Naive thymus-derived CD8-positive, alpha-beta T cell (primary cell): ENCODE measurements at places on chromosomes 5 and 9.

- no peak overlapping the region for H3K27ac ChIP-seq
- H3K4me3 ChIP-seq, result no peak overlapping the region
- no peak for DNase-seq
- H3K27me3 ChIP-seq, result peaks cover 15% of the 10 kb centered on the region
- no peaks in the 10 kb centered on the region for H3K4me1 ChIP-seq
Observed at GRCh38 chr5:97097326-97098230, 44.8 kb downstream of the LIX1 start.

DNA sequence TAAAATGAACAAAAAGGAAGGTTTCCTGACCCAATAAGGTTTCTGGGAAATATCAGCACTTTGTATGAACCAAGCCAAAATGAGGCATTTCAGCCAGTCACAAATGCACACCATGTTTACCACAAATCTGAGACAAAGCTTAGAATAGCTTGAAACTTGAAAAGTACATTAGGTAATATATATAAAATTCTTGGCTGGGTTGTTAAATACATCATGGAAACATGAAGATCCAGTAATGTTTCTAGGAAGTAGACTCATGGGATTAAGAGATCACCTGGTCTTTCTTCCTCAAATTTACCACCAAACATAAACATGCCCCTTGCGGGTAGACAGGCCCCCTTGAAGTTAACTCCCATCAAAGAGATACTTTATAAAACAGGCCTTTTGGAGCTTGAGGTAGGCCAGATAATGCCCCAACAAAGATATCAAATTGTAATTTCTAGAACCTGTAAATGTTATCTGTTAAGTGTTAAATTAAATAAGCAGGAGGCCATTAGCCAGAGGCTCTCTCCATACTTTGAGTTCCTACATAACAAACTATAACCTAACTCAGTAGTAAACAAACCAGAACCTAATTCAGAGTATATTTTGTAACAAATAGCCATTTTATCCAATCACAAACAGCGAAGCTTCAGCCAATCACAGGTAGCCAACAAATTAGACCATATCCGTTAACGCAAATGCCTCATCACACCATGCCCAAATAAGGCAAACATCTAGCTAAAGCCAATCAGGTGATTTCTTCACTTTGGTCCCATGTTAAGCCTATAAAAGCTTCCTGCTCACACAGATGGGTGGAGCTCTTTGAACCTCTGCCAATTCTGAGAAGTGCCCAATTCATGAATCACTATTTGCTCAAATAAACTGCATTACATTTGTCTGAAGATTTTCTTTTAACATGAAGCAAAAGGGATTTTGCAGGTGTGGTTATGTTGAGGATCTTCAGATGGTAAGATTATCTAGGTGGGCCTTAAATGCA, 127.9 kb upstream of the TARS1 start:
- no peaks in the 10 kb centered on the region for H3K4me1 ChIP-seq
- H3K27ac ChIP-seq, result no peak overlapping the region
- no peak for DNase-seq
- H3K27me3 ChIP-seq, result peaks cover 3% of the 10 kb centered on the region
- no peaks in the 10 kb centered on the region for H3K36me3 ChIP-seq

DNA sequence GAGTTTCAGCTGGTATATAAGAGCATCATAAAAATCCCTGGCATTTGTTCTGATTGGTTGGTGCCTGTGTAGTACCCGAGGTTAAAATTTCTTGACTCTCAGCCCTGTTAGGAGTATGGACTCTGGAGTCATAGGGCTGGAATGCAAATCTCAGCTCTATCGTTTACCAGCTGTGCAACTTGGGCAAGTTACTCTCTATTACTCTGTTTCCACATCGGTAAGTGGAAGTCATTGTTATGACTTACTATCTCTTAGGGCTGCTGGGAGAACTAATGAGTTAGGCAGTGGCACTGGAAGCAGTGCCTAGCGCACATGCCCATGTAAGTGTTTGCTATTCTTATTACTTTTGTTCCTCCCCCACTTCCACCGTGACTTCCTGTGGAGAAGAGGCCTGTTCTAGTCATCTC, 141.6 kb downstream of the BOD1 start:
- no peak for DNase-seq
- no peaks in the 10 kb centered on the region for H3K4me1 ChIP-seq
- peaks cover 3% of the 10 kb centered on the region for H3K27me3 ChIP-seq
- no peaks in the 10 kb centered on the region for H3K36me3 ChIP-seq

- no peak for DNase-seq
- H3K27ac ChIP-seq, result no peak overlapping the region
- peaks cover 2% of the 10 kb centered on the region for H3K4me1 ChIP-seq
- peaks cover 5% of the 10 kb centered on the region for H3K36me3 ChIP-seq
Observed at GRCh38 chr9:131485728-131486422, 16.8 kb upstream of the POMT1 start.

DNA sequence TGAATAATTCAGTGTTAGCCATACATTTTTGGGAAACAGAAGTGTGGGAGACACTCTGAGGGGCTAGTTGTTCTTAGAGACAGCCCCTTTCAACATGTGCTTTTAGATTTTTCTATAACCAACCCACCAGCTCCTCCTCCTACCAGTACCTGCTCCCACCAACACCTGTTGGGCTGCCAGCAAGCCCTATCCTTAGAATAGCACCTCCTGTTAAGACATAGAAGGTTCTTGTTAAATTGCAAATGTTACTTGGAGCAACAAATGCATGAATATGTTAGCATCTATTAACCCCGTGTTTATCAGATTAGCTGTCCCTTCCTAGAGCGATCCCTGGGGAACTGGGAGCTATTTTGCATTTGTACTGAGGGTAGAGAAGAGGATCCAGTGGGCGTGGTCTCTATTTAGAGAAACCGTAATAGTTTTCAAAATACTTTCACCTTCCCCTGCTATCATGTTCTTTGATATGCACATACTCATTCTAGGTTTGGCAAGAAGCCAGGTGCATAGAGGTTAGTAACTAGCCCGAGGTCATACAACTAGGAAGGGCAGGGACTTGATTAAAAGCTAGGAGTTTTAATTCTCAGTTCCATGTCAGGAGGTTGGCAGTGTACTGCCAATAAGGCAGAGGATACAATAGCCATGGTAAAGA, 334.4 kb downstream of the KCTD16 start:
- no peak overlapping the region for H3K27ac ChIP-seq
- DNase-seq, result no peak
- H3K4me1 ChIP-seq, result no peaks in the 10 kb centered on the region
- H3K36me3 ChIP-seq, result no peaks in the 10 kb centered on the region
- H3K27me3 ChIP-seq, result no peaks in the 10 kb centered on the region

DNA sequence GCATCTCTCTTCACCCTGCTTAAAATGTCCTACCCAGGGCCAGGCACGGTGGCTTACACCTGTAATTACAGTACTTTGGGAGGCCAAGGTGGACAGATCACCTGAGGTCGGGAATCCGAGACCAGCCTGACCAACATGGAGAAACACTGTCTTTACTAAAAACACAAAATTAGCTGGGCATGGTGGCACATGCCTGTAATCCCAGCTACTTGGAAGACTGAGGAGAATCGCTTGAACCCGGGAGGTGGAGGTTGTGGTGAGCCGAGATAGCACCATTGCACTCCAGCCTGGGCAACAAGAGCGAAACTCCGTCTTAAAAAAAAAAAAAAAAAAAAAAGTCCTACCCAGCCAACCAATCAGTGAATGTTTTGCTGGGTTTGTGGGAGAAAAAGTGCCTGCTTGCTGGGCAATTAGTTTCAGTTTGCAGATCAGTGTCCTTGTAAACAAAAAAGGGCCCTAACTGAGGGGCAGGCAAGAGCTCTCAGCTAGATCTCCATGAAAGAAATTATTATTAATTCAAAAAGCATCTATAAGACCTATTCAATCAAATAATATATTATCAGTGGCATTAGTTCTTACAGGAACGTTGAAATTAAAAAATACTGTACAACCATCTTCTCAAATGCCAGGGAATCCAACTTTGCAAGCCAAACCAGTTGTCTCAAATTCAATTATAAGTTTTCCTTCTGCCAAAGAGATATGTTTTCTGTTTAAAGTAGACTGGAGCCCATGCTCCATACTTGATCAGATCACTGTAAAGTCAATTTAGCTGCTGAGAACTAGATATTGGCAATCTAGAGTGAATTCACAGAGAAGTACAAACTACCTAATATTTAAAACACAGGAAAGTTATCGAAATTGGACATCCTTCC, 3.9 kb downstream of the MEGF9 start:
- H3K27ac ChIP-seq, result peak overlapping the region; percentile 89
- no peaks in the 10 kb centered on the region for H3K27me3 ChIP-seq
- DNase-seq, result peak; percentile 22
- peaks cover 29% of the 10 kb centered on the region for H3K4me1 ChIP-seq

- DNase-seq, result no peak
- H3K4me1 ChIP-seq, result no peaks in the 10 kb centered on the region
- H3K4me3 ChIP-seq, result no peak overlapping the region
- no peaks in the 10 kb centered on the region for H3K36me3 ChIP-seq
- H3K27ac ChIP-seq, result no peak overlapping the region
Observed at GRCh38 chr9:14099737-14100136, 214.2 kb downstream of the NFIB start.

- no peak for DNase-seq
- no peaks in the 10 kb centered on the region for H3K4me1 ChIP-seq
- no peak overlapping the region for H3K27ac ChIP-seq
- H3K4me3 ChIP-seq, result no peak overlapping the region
Observed at GRCh38 chr9:107874591-107875369, 385.2 kb upstream of the KLF4 start.

DNA sequence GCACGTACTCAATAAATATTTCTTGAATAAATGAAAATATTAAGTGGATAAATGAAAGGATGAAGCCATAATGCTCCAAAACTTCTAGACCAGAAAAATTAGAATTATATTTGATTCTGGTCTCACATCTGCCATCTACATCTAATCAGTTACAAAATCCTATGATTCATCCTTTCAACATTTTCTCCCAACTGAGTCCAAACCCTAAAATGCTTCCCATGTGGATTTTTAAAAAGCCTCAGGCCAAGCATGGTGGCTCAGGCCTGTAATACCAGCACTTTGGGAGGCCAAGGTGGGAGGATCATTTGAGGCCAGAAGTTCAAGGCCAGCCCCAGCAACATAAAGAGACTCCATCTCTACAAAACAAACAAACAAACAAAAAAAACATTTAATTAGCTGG, 31.6 kb upstream of the FST start:
- peaks cover 3% of the 10 kb centered on the region for H3K27me3 ChIP-seq
- no peaks in the 10 kb centered on the region for H3K36me3 ChIP-seq
- H3K4me1 ChIP-seq, result no peaks in the 10 kb centered on the region
- H3K4me3 ChIP-seq, result no peak overlapping the region
- H3K27ac ChIP-seq, result no peak overlapping the region

- peak overlapping the region; percentile 56 for H3K27ac ChIP-seq
- no peaks in the 10 kb centered on the region for H3K27me3 ChIP-seq
- DNase-seq, result peak; percentile 46
- H3K36me3 ChIP-seq, result no peaks in the 10 kb centered on the region
Observed at GRCh38 chr9:113341712-113342410, 1.8 kb upstream of the WDR31 start.

- no peaks in the 10 kb centered on the region for H3K27me3 ChIP-seq
- H3K36me3 ChIP-seq, result no peaks in the 10 kb centered on the region
- H3K27ac ChIP-seq, result no peak overlapping the region
- no peaks in the 10 kb centered on the region for H3K4me1 ChIP-seq
Observed at GRCh38 chr5:116506488-116506887, 68.1 kb downstream of the SEMA6A start.

DNA sequence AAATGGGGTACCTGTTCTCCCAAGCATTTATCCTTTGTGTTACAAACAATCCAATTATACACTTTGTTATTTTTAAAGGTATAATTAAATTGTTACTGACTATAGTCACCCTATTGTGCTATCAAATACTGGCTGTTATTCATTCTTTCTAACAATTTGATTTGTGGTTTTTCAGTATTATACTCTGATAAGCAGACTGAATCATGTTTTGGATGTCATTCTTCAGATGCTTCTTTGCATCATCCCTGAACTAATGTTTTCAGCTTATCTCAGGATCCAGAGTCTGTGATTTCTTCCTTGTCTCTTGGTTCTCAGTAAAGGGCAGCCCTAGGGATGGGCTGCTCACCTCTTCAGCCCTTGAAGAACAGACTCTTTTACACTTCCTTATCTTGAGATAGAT, 177.8 kb upstream of the SGCD start:
- no peaks in the 10 kb centered on the region for H3K36me3 ChIP-seq
- H3K27me3 ChIP-seq, result peaks cover 7% of the 10 kb centered on the region
- H3K4me1 ChIP-seq, result no peaks in the 10 kb centered on the region
- H3K27ac ChIP-seq, result no peak overlapping the region

DNA sequence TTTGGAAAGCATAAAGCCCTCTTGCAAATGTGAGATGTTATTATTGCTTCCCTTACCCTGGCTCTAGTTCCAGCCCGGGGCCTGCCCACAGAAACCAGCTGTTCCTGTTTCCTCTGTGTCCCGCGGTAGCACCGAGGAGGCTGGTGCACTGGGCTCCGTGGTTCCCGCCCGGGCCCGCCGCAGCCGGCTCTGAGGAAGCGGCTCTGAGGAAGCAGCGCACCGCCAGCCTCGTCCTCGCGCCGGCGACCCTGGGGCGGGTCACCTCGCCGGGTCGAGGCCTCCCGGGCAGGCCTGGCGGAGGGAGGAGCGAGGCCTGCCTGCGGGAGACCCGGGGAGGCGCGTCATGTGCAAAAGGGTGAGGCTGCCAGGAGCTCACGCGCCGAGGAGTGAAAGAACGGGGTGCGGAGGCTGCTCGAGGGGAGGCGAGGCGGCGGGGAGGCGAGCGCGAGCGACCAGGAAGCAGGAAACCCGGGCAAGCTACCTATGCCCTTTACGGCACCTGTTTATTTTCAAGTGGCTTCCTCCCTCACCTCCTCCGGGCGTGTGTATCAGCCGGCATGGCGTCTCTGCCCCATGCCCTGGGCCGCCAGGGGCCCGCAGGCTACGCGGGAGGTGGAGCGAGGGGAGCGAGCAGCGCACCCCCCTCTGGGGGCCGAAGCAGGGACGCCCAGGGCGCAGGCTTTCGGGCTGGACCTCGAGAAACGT, 61.3 kb upstream of the MEGF10 start:
- H3K36me3 ChIP-seq, result peaks cover 18% of the 10 kb centered on the region
- DNase-seq, result peak; percentile 69
- peaks cover 18% of the 10 kb centered on the region for H3K4me1 ChIP-seq
- H3K27ac ChIP-seq, result peak overlapping the region; percentile 93
- peak overlapping the region; percentile 75 for H3K4me3 ChIP-seq

DNA sequence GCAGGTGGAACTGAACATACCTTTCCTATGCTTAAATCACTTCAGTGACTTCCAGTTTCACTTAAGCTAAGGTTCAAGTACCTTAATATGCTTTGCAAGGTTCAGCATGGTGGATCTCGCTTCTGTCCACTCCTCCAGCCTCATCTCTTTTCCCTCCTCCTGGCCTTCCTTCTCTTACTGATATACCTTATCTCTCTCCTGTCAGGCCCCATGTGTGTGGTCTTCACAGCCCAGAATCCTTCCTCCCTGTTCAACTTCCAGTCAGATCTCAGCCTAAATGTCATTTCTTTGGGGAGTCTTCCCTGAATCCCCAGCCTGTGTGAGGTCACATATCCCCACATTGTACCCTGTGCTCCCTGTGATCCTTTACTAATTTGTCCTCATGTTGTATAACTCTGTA, 87.7 kb downstream of the ANGPTL2 start:
- H3K27me3 ChIP-seq, result peaks cover 6% of the 10 kb centered on the region
- DNase-seq, result no peak
- no peaks in the 10 kb centered on the region for H3K4me1 ChIP-seq

- DNase-seq, result no peak
- H3K4me1 ChIP-seq, result no peaks in the 10 kb centered on the region
- H3K27me3 ChIP-seq, result no peaks in the 10 kb centered on the region
Observed at GRCh38 chr9:113359385-113359784, 10.0 kb downstream of the BSPRY start.
